EH (cell line): ENCODE measurements at places on chromosomes 13 and 19.

GRCh38 chr19:49398001-49398615, 10.1 kb downstream of the KASH5 start:
- no peak for DNase-seq

GRCh38 chr19:43984687-43985000, 656 bp downstream of the ZNF155 start:
- DNase-seq, result no peak

- no peak for DNase-seq
Observed at GRCh38 chr19:2777952-2778683, 5.0 kb downstream of the SGTA start.

DNA sequence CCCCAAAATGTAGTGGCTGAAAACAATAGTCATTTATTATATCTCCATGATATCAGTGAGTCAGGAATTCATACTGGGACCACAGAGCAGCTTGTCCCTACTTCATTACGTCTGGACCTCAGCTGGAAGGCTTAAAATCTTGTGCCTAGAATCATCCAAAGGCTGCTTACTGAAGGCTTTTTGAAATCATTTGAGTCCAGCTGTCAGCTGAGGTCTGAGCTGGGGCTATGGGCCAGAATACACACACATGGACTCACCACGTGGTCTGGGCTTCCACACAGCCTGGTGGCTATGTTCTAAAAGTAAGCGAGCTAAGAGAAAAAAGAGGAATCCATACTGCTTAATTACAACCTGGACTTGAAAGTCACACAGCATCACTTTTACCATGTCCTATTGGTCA, 209.2 kb downstream of the KCTD12 start:
- DNase-seq, result peak; percentile 9
